Left ventricle myocardium inferior (tissue), 1 donor: ENCODE measurements at places on chromosomes 1 and 21. TPM values are rescaled to one million over a fixed set of nuclear protein-coding genes. Genes with fewer than 3 reads are reported as not detected.
A peak's percentile ranks its signal among the peaks of the same experiment; 100 is the strongest.

GRCh38 chr1:32724678-32725614 lies 22.4 kb upstream of the SYNC start:
- no peaks in the 10 kb centered on the region for H3K36me3 ChIP-seq
- peak overlapping the region; percentile 23 for H3K27ac ChIP-seq
- DNase-seq, result peak; percentile 46
- H3K4me1 ChIP-seq, result peaks cover 15% of the 10 kb centered on the region
- no peak overlapping the region for H3K4me3 ChIP-seq

GRCh38 chr21:39118061-39118460 lies 65.2 kb downstream of the PSMG1 start:
- no peaks in the 10 kb centered on the region for H3K36me3 ChIP-seq
- no peak for DNase-seq
- no peak overlapping the region for H3K4me3 ChIP-seq

GRCh38 chr1:109499661-109500536 lies 6.0 kb downstream of the CYB561D1 start:
- H3K27me3 ChIP-seq, result no peaks in the 10 kb centered on the region
- no peak overlapping the region for H3K4me3 ChIP-seq
- H3K36me3 ChIP-seq, result peaks cover 31% of the 10 kb centered on the region
- H3K4me1 ChIP-seq, result peaks cover 10% of the 10 kb centered on the region

DNA sequence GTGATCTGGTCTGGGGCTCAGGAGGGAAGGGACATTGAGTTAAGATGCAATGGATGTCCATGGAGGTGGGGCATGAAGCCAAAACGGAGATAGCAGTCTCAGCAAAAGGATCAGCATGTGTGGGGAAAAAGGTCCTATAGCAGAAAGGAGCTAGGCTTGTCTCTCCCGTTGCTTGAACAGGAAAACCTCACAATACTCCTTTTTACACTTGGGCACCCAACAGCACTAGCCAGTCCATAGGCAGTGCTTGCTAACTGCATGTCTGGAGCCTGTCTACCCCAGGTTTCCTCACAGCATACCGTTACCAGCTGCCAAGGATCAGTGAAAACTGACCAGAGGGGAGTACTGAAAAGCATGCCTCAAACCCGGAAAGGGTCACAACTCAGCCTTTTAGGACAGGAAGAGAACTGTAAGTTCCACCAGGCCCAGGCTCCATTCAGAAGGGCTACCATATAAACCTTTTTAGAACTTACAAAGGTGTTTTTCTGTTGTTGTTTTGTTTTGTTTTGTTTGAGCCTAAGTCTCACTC lies 78.6 kb downstream of the JAK1 start:
- no peak for DNase-seq
- H3K27me3 ChIP-seq, result no peaks in the 10 kb centered on the region
- no peak overlapping the region for H3K4me3 ChIP-seq
- no peak overlapping the region for H3K27ac ChIP-seq
- H3K4me1 ChIP-seq, result peaks cover 67% of the 10 kb centered on the region
- H3K36me3 ChIP-seq, result peaks cover 22% of the 10 kb centered on the region

- DNase-seq, result no peak
- H3K27me3 ChIP-seq, result peaks cover 35% of the 10 kb centered on the region
- no peak within 1 kb of the TSS for H3K4me3 ChIP-seq
- no peaks in the 10 kb centered on the region for H3K4me1 ChIP-seq
- no peaks in the 10 kb centered on the region for H3K36me3 ChIP-seq
Observed at GRCh38 chr21:44637018-44637850, at the start of gene KRTAP10-10. Gene KRTAP10-10 (plus strand): TSS chr21:44637356. CDS start chr21:44637418, 62 bp downstream.

GRCh38 chr21:16504281-16504680 lies 774.5 kb downstream of the USP25 start:
- no peaks in the 10 kb centered on the region for H3K27me3 ChIP-seq
- no peaks in the 10 kb centered on the region for H3K36me3 ChIP-seq
- no peak overlapping the region for H3K4me3 ChIP-seq
- peaks cover 32% of the 10 kb centered on the region for H3K4me1 ChIP-seq

GRCh38 chr1:215599418-215600074 lies 32.4 kb downstream of the KCTD3 start:
- no peak overlapping the region for H3K4me3 ChIP-seq
- H3K4me1 ChIP-seq, result peaks cover 24% of the 10 kb centered on the region
- H3K36me3 ChIP-seq, result peaks cover 34% of the 10 kb centered on the region
- no peaks in the 10 kb centered on the region for H3K27me3 ChIP-seq

DNA sequence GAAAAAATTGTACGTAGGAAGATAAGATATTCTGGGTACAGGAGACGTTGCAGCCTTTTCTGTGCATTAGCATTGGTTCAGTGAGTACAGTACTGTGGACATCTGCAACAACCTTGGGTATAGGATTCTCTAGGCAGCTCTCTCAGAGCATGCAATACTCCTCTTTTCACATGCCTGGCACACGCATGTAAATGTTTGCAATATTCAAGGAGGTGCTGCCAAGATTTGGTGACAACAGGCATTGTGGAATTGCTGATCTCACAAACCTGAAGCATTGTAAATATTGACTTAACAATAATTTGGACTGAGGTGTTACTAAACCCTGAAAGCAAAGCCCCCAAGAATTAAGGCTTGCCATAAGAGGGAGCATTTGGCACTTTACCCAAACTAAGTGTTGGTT lies 126.8 kb downstream of the GRIK1 start:
- H3K27me3 ChIP-seq, result peaks cover 7% of the 10 kb centered on the region
- no peak overlapping the region for H3K4me3 ChIP-seq
- H3K4me1 ChIP-seq, result no peaks in the 10 kb centered on the region
- H3K36me3 ChIP-seq, result no peaks in the 10 kb centered on the region
- no peak for DNase-seq

DNA sequence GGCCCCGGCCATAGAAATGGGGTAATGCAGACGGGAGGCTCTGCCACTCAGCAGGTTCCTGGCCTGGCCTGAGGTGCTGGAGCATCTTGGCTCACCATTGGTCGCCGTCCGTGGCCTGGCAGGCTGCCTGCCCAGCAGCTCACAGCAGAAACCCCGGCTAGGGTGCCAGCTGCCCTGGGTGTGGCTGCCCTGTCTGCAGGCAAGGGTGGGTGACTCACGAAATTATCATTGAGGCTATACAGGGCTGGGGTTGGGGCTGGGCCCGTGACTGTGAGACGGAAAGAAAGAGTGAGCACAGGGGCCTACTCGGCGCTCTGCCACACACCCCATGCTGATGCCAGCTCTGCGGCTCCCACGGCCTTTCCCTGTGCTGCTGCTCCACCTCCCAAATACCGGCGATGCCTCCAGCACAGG lies 8.0 kb upstream of the PKP1 start:
- peaks cover 6% of the 10 kb centered on the region for H3K4me1 ChIP-seq
- DNase-seq, result peak; percentile 73
- peak overlapping the region; percentile 33 for H3K27ac ChIP-seq
- H3K27me3 ChIP-seq, result peaks cover 39% of the 10 kb centered on the region
- H3K36me3 ChIP-seq, result no peaks in the 10 kb centered on the region

- no peaks in the 10 kb centered on the region for H3K36me3 ChIP-seq
- no peak overlapping the region for H3K27ac ChIP-seq
- no peaks in the 10 kb centered on the region for H3K27me3 ChIP-seq
Observed at GRCh38 chr1:158933621-158934020, 2.3 kb downstream of the PYHIN1 start.

GRCh38 chr1:209349363-209350308 lies 233.9 kb upstream of the CAMK1G start:
- peaks cover 2% of the 10 kb centered on the region for H3K4me1 ChIP-seq
- no peak overlapping the region for H3K4me3 ChIP-seq
- no peak for DNase-seq
- H3K36me3 ChIP-seq, result no peaks in the 10 kb centered on the region
- H3K27ac ChIP-seq, result no peak overlapping the region

DNA sequence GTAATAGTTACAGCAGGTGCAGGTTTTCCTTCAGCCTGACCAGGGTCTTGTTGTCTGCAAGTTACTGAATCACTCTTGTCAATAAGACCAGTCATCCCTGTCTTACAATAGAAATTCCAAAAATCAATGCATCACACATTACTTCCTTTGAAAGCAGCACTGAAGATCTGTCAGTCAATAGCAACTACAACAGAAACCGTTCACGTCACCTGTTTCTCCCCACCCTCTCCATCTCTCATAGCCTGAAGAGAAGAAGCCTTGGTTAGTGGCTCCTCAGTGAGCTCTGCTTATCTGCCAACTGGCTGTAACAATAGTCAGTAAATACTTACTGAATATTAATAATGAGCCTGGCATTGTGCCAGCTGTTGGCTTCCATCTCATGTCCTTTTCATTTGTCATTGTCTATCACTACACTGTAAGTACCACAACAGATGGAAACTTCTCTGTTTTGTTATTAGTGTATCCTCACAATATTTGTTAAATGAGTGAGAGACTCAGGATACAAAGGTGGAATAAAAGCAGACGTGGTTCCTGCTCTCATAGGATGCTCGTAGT lies 195.2 kb downstream of the S1PR1 start:
- H3K36me3 ChIP-seq, result no peaks in the 10 kb centered on the region
- H3K27me3 ChIP-seq, result no peaks in the 10 kb centered on the region
- H3K27ac ChIP-seq, result no peak overlapping the region
- no peaks in the 10 kb centered on the region for H3K4me1 ChIP-seq

DNA sequence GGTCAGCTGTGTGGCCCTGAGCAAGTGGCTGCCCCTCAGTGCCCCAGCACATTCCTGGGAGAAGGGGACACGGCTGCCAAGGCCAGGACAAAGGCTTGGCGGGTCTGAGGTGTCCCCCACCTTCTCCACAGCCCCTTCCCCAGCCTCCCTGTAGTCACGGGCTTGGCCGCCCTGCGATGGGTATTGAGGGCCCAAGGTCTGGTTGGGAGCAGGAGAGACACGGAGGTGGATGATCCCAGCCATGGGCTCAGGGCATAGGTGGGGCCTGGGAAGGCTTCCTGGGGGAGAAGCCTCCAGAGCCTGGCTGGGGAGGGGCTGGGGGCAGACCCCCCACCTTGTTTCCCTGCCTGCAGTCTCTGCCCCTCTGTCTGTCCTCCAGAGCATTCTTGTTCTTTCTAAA lies 27.0 kb downstream of the TTC39A start:
- H3K36me3 ChIP-seq, result no peaks in the 10 kb centered on the region
- H3K4me3 ChIP-seq, result no peak overlapping the region
- H3K27me3 ChIP-seq, result no peaks in the 10 kb centered on the region
- DNase-seq, result no peak

DNA sequence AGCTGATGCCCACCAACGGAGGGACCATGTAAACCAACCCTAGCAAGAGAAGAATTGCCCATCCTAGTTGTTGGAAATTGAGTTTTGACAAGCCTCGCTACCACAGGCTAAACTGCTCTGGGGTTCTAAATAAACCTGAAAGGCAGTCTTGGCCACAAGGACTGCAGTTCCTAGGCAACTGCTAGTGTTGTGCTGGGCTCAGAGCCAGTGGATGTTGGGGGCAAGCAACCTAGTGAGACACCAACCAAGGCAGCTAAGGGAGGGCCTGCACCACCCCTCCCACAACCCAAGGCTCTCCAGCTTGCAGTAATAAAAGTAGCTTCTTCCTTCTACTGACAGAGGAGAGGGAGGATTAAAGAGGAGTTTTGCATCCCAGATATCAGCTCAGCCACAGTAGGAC lies 102.4 kb upstream of the PKN2 start:
- no peaks in the 10 kb centered on the region for H3K36me3 ChIP-seq
- no peak overlapping the region for H3K4me3 ChIP-seq
- no peak overlapping the region for H3K27ac ChIP-seq
- no peaks in the 10 kb centered on the region for H3K4me1 ChIP-seq
- DNase-seq, result no peak

DNA sequence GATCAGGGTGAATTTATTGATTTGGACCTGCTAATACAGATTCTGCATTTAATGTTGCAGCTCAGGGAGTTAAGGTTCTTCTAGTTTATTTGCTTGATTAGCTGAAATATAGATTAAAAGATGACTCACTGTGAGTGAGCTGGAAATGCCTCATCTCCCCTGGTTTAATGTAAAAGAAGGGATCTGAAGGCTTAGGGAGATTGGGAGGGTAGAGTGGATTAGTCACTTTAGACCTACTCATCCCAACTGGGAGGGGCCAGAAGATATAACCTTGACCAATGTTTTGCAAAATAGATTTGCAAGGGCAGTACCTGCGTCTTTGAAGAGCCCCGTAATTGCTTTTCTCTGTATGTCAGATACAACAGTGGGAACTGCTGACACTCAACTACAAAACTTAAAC lies 922.8 kb upstream of the ADGRL4 start:
- no peak for DNase-seq
- H3K4me1 ChIP-seq, result no peaks in the 10 kb centered on the region
- no peaks in the 10 kb centered on the region for H3K36me3 ChIP-seq
- no peak overlapping the region for H3K27ac ChIP-seq

GRCh38 chr1:50949286-50949982 lies 10.6 kb downstream of the FAF1 start:
- peaks cover 43% of the 10 kb centered on the region for H3K4me1 ChIP-seq
- no peak overlapping the region for H3K4me3 ChIP-seq
- no peaks in the 10 kb centered on the region for H3K36me3 ChIP-seq
- H3K27ac ChIP-seq, result no peak overlapping the region

- H3K4me1 ChIP-seq, result no peaks in the 10 kb centered on the region
- no peak overlapping the region for H3K4me3 ChIP-seq
- no peaks in the 10 kb centered on the region for H3K36me3 ChIP-seq
- H3K27me3 ChIP-seq, result peaks cover 30% of the 10 kb centered on the region
Observed at GRCh38 chr1:40105028-40105427, 8.0 kb upstream of the PPT1 start.

DNA sequence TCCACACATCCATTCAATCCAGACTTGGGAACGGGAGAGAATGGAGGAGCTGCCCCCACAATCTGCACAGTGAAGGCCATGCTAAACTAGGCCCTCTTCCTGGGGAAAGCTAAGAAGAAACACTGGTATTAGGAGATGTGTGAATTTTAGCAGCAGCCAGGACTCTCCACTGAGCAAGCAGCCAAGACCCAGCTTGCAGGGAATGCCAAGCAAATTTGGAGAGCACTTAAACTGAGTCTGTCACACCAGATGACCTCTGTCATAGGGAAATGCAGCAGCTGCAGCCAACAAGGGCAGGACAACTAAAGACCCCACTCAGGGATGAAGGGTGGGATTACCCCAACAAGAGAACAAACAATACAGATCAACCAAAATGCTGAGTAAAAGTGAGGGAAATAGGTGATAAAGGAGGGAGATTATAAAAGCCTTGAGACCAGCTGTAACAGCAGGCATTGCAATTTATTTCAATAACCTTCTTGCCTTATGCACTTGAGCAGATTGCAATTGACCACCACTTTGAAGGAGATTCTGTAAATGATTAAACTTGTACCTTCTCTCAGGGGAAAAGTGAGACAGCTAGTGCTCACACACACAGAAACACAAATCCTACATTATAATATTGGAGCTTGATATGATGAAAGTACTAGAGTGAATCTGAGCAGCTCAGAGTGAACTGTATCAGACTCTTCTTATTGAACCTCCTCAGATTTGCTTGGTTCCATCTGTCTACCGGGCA lies 2.5 kb upstream of the CLCA1 start:
- no peaks in the 10 kb centered on the region for H3K27me3 ChIP-seq
- DNase-seq, result no peak
- H3K36me3 ChIP-seq, result no peaks in the 10 kb centered on the region
- H3K27ac ChIP-seq, result no peak overlapping the region
- H3K4me1 ChIP-seq, result no peaks in the 10 kb centered on the region

GRCh38 chr1:100354971-100355394 lies 2.7 kb downstream of the CDC14A start:
- no peak overlapping the region for H3K27ac ChIP-seq
- H3K27me3 ChIP-seq, result no peaks in the 10 kb centered on the region
- H3K4me3 ChIP-seq, result peak overlapping the region; percentile 98
- peaks cover 83% of the 10 kb centered on the region for H3K4me1 ChIP-seq

- no peak for DNase-seq
- H3K27me3 ChIP-seq, result no peaks in the 10 kb centered on the region
- H3K27ac ChIP-seq, result no peak overlapping the region
- H3K36me3 ChIP-seq, result no peaks in the 10 kb centered on the region
- H3K4me1 ChIP-seq, result peaks cover 65% of the 10 kb centered on the region
Observed at GRCh38 chr1:230819976-230820375, 48.3 kb downstream of the C1orf198 start.

MAGI3 gene
- 5.4 TPM for total RNA-seq

B3GALT2 gene
- total RNA-seq, result 77.2 TPM

NAXE gene
- total RNA-seq, result 102 TPM

PSMD4 gene
- 142 TPM for total RNA-seq

DCST1 gene
- total RNA-seq, result not detected

FMO3 gene
- total RNA-seq, result 1.3 TPM

TNFRSF9 gene
- not detected for total RNA-seq

CLCA4 gene
- total RNA-seq, result 0.27 TPM
